ENCODE measurements at places on chromosomes 4 and X.

GRCh38 chrX:46796574-46797191, 37.8 kb upstream of the SLC9A7 start:
- peak; percentile 0 for DNase-seq

GRCh38 chr4:153174821-153175567, 29.2 kb upstream of the TRIM2 start:
- no peak for DNase-seq

DNA sequence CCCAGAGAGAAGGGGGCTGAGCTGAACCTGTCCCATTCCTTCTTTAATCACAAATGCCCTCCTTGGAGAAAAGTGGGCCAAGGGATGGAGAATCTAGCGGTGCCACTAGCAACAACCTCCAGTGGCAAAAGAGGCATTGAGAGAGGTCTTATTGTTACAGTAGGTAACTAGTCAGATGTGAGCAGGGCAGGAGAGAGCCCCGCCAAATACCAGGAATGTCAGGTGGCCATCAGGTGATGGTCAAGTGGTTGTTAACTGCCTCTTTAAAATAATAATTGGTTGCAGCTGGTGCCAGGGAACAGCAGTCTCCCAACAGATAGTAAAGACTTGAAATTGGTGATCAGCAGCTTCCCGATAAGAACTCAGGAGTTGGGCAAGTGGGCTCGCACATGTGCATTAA, 116.1 kb downstream of the EVC2 start:
- DNase-seq = no peak

- DNase-seq = no peak
Observed at GRCh38 chr4:23930750-23931488, 41.1 kb upstream of the PPARGC1A start.

- DNase-seq = no peak
Observed at GRCh38 chr4:98663226-98664006, 5.0 kb upstream of the TSPAN5 start.

- no peak for DNase-seq
Observed at GRCh38 chr4:85595098-85595775, 120.3 kb downstream of the ARHGAP24 start.

DNA sequence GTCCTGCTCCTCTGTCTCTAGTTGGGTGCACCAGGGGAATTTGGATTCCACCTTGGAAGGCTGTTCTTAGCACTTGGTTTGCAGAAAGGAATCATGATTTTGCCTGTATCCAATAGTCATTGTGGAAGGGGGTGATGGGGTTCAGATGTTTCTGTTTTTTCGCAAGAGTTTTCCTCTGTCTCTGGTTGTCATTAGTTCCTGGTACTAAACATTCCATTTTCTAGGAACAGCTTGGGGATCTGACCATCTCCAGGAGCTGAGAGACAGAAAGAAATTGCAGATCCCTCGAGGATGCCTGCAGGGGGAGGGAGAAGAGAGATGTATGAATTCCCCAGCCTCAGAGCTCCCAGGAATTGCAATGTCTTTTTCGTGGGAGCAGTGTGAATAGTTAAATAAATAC, 70.9 kb downstream of the CYTL1 start:
- no peak for DNase-seq

GRCh38 chr4:42397635-42398170, 415 bp downstream of the SHISA3 start:
- DNase-seq = no peak

- DNase-seq = no peak
Observed at GRCh38 chrX:37332987-37333658, 16.0 kb upstream of the PRRG1 start.

GRCh38 chrX:149267878-149268813, 237.0 kb downstream of the IDS start:
- DNase-seq = no peak

DNA sequence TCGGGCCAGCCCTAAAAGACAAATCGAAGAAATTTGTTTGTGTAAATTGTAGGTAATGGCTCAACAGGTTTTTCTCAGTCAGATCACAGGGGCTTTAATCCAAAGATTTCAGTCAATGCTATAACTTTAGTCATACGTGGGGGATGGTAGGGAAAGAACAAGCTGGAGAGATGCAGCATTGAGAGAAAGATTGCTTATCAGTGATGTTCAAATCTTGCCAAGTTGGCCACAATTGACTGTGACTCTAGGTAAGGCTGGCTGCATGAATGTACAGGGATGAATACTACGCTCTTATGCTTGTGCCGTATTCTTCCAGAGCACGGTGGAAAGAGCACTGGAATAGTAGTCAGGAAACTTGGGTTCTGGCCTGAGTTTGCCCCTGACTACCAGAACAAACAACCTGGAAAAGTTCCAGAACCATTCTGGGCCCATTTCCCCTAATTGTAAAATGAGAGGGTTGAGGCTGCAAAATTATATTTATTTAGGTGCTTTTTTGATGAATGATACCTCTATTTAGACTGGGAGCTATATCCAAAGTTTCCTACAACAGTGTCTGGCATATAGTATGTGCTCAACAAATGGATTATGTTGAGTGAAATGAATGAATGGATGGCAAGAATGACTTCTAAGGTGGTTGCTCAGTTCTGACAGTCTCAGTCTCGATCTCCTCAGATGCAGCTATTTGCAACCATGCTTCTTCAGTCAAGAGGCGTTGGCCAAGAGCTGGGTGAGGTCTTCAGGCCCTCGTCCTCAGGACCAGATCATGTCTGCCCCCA, 44.4 kb downstream of the TSC22D3 start:
- DNase-seq = no peak

DNA sequence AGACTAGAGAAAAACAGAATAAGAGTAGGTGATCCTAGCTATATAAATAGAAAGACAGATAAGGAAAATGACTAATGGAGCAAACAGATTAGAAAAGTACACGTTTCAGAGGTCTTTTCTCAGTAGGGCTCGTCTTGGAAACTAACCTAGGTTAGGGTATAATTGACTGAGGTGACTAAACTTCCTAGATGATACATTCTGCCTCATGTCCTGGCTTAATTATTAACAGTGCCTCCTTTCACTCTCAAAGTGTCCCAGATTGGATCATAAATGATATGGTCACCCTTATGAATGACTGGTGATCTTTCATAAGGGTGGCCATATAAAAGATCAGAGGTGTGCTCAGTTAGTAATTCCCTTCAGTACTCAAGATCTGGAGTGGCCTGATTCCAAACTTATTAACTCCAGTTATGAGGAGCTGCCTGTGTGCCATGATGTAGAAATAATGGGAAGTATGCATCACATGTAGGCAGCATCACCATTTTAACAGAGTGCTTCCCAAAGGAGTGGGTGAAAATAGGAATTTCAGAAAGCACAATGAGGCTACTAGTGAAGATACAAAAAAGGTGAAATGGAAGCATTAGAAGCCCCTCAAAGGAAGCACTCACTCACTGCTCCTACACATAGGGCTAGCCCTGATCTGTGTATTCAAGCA, 14.7 kb upstream of the GRIA3 start:
- no peak for DNase-seq

Measured in NCI-H1436 treated with DMSO at 0.1 percent for 48 hours (cell line).